A549 (cell line): ENCODE measurements at places on chromosomes 3 and 15.

DNA sequence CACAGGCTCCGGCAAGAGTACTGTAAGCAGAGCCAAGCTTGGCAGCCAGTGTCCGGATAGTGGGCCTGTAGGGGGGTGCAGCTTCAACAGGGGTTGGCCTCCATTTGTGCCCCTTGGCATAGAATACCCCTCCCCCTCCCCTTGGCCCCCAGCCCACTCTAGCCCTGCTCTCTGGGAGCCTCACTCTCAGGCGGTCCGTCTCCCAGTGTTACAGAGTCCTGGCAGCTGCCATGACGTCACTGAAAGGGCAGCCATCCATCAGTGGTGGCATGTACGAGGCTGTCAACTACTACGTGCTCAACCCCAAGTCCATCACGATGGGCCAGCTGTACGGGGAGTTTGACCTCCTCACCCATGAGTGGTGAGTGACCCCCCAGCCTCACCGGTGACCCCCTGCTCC is 50.4 kb downstream of the DNAH1 start:
- DNase-seq, result no peak

GRCh38 chr3:71447197-71447596 is 136.3 kb downstream of the FOXP1 start:
- no peak for DNase-seq

- DNase-seq, result no peak
Observed at GRCh38 chr3:168314166-168314565, 218.4 kb upstream of the GOLIM4 start.

DNA sequence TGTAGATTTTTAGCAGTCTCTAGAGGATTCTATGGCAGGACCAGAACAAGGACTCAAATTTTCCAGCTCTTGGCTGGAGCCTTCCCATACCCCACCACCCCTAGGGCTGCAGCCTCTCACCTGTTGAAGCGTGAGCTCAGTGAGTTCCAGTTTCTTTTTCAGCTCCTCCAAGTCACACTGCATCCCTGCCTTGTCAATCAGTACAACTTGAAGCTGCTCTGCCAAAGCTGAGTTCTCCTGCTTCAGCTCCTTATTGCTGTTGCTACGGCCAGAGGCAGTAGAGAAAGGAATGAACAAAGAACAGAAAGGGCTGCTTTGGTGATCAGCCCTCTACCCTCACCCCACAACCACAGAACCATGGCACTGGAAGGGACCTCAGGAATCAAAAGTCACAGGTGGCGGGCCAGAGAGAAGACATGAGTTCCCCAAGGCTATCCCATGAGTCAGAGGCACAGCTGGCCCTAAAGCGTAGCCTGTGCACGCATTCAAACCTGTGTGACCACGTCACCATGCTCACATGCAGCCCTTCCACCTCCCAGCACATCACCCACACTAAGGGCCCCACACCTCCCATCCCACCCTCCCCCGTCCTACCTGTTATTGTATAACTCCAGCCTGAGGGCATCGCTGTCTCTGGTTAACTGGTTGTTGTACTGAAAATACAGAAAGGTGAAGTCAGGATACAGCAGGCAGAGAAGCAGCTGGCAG is 83.3 kb upstream of the C2CD4B start:
- DNase-seq, result no peak

GRCh38 chr3:33575311-33575710 is 135.1 kb upstream of the UBP1 start:
- no peak for DNase-seq

DNA sequence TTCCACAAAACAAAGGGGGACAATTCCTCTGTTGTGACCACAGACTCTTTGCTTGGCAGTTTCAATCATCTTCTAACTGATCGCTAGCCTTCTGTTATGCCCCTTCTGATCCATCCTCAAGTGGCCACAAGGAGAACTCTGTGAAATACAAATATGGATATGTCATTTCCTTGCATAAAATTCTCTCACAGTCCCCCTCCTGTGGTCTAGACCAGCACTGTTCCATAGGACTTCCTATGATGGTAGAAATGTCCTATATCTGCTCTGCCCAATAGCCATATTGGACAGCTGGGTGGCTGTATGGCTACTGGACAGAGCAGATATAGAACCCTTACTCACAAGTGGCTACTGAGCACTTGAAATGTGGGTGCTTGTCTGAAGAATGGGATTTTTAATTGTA is 25.9 kb upstream of the SNRK start:
- DNase-seq, result peak; percentile 12

DNA sequence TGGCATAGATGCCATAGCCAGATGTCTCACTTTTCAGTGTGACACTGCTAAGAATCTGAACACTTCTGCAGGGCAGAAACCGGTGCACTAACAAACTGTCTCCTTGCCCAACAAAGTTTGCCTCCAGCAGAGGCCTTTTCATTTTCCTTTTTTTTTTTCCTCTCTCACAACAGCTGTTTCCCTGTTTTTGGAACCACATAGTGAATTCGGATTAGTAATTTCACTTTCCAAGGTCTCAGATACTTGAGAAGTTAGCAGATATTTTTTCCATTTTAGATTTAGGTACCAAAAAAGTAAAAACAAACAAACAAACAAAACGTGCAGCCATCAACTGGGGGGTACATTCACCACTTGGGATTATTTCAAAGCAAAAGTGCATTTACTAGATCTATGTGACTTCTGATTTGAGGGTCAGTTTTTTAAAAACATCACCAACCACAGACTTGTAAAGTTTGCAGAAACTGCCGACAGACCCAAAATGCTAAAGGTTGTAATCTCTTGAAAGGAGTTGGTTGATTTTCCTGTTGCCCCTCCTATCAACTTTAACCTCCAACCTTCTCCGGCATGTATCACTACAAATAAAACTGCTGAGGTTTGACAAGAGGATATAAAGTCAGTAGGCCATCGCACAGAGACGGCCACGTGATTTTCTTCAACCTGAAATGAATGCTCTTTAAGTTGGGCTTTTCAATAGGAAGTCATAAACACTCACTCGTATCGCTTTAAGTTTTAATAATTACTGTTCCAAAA is 169.1 kb downstream of the CDIN1 start:
- DNase-seq, result no peak
